ENCODE measurements at places on chromosomes 6 and 20.

- no peak for DNase-seq
Measured at GRCh38 chr6:38307740-38308139, 332.0 kb downstream of the BTBD9 start.

- no peak for DNase-seq
Measured at GRCh38 chr6:11979866-11980265, 32.2 kb upstream of the HIVEP1 start.

DNA sequence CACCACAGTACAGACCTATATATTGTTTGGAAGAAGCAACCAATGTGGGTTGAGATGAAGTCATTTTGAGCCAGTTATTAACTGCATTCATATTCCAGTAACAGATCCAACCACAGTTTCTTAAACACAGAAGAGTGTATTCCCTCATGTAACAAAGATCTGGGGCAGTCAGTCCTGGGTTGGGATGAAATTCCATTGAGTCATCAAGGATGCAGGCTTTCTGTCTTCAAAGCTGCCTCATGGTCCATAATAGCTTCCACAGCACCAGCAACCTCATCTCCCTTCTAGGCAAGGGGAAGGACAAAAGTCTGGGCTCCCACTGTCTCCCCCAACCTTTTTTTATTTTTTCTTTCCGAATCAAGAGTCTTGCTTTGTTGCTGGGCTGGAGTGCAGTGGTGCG is 2.9 kb upstream of the SOD2 start:
- DNase-seq = no peak

DNA sequence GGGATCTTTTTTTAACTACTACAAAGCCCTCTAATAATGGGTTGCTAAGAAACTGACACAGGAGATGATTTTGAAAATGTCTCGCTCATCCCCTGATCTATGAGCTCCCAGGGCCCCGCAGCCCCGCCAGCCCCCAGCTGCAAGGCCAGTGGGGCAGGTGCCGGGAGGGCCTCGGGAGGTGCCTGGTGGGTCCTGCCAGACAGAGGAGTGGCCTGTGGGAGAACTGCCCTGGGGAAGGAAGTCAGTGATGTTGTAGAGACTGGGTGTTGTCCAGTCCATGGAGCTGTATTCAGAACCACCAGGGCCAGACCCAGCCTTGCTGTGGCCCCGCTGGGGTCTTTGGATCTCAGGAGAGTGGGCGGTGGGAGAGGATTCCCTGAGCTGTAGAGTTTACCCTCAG is 258.7 kb downstream of the TAF4 start:
- DNase-seq = no peak

- no peak for DNase-seq
Measured at GRCh38 chr6:144728804-144729203, 443.7 kb downstream of the UTRN start.

DNA sequence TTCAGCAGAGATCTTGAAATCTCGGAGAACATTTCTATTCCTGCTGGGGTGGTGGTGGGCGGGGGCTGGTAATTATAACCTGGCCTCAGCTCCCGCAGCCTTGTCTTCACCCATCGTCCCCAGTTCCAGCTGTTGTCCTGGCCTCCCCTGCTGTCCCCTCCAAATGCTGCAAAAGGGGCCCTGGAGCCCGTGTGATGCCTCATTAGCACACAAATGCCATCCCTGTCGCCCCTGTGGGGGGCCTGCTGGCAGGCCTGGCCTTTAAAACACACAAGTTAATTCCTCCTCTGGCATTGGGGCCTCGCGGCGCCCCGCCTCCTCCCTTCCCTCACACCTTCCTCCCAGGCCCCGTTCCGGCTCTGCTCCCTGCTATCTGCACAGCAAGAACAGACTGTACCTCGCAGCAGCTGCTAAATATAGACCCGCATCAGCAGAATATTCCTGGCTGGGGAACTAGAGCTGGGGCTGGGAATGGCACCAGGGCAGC is 85.7 kb downstream of the CDH22 start:
- no peak for DNase-seq

DNA sequence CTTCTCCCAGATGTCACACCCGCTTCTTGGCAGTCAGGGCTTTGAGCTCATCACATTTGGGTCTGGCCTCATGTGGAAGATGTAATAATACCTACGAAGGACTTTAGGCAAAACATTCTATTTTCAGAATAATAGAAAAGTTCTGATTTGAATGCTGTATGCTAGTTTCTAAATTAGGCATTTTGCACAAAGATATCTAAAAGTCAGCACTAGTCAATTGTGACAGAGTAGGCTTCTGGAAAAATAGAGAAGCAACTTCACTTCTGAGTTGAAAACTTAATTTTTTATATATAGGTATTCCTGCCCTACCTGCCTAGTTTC is 38.3 kb upstream of the CD2AP start:
- no peak for DNase-seq

DNA sequence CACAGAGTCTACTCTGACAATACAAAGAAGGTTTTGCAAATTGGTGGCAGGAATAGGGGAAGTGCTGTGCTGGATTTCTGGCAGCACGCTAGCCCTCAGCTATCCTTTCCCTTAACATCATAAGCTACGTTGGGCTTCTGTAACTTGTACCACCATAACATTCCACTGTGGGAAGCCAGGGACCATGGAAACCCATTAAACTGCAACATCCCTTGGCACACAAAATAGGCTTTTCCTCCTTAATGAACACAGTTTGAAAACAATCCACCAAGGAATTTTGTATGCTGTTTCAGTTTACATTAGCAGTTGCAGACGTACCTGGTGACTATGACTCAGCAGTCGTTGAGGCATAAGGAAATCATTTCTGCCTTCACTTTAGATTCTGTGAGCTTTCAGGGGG is 203.9 kb upstream of the RAB32 start:
- DNase-seq = no peak

- no peak for DNase-seq
Measured at GRCh38 chr6:93219447-93219846, 199.9 kb downstream of the EPHA7 start.

DNA sequence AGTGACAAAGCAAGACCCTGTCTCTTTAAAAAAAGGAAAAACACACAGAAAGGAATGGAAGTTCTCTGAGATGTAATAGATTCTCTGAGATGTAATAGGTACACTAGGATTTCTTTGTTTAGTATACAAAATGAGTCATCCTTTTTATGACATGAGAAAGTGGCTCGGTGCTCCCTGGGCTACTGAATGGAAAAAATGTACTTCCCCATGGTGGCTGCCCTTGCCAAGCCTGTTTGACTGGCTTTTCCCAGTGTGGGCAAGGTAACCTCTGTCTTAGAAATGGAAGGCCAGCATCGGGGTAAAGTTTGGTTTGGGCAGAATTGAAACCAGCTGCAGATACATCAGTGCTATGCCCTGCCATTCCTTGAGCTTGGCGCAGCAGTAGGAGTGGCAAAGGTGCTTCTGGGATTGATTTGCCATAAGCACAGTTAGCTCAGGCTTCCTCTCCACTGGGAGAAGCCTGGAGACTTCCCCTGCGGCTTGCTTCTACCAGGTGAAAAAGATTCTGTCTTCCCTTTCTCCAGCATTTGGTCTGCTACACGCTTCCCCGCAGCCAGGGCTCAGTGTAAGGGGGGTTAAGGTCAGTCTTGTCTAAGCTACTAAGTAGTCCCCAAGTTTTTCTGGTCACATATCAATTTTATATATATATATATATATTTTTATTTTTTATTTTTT is 24.5 kb downstream of the ARFGEF2 start:
- no peak for DNase-seq

DNA sequence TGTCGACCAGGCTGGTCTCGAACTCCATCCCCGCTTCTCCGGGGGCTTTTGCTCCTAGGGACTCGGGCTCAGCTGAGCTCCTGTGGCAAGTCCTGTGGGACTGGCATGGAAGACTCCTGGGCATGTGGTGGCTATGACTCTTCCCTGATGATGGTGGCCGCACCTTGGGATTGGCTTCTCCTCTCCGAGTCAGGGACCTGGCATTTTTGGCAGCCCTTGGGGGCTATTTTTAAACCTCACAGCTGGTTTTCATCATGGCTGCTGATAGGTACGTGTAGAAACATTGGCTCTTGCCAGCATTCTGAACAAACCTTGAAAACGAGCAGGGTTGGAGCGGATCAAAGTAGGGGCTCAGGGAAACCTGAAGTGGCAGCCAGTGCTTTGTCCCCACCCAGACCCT is 54.1 kb downstream of the RBM38 start:
- DNase-seq = no peak

DNA sequence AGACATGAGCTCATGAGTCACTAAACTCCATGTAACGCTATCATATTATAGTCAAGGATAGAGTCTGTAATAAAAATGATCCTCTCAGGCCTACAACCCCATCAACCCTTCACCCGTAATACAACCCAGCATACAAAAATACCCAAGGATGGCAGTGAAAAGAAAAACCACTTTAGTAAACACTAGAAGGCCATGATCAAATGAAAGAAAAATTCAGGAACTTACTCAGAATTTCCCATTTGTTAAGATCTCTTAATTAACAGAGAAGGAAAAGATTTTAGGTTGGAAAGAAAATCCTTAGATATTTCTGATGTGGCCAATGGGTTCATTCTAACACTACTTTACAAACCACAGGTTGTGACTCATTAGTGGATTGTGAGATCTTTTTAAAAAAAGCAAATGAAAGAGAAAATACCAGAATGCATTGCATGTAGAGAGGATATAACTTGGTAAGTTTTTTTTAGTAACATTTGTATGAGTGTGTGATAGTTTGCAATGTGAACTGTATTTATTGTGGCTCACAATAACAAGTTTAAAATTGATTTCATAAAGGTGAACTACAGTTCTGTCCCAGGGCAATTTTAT is 8.0 kb upstream of the UBE2J1 start:
- DNase-seq = no peak

DNA sequence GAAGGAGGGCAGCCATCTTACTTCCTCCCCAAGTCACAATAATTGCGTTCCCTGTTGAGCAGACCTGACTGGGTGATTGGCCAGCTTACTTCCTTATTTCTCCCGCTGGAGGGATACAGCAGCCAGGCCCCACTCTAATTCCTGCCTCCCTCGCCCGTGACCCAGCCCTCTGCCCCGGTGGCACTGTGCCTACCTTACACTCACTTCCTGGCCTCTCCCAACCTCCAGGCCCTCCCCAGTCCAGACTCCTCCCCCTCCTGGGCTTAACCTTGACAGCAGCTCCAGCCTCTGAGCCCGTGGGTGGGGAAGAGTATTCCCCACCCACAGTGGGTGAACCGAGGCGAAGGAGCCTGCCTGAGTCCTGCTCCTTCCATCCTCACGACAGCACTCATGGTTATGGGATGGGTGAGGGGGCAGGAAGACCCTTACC is 3.0 kb downstream of the BAK1 start:
- DNase-seq = no peak

- no peak for DNase-seq
Measured at GRCh38 chr20:45991616-45992015, 17.1 kb upstream of the MMP9 start.

DNA sequence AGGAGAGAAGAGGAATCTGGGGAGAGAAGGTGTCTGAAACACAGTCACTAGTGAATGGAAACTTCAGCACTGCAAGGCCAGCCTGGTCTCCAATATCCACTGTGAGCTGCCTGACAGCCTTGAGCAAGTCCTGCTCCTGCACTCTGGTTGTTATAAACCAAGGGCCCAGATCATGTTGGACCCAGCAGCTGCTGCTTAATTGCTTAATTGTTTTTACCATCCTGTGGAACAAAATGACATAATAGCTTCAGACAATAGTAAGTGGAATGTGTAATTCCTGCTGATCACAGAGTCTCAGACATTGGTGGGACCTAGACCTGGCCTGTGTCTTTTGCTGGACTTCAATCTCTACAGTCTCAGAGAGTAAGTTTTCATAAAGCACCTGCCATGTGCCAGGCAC is 833.7 kb downstream of the TFAP2A start:
- DNase-seq = no peak

- no peak for DNase-seq
Measured at GRCh38 chr6:144397141-144397540, 112.0 kb downstream of the UTRN start.

GRCh38 chr6:4973982-4974745 is 29.7 kb downstream of the RPP40 start:
- DNase-seq = no peak

DNA sequence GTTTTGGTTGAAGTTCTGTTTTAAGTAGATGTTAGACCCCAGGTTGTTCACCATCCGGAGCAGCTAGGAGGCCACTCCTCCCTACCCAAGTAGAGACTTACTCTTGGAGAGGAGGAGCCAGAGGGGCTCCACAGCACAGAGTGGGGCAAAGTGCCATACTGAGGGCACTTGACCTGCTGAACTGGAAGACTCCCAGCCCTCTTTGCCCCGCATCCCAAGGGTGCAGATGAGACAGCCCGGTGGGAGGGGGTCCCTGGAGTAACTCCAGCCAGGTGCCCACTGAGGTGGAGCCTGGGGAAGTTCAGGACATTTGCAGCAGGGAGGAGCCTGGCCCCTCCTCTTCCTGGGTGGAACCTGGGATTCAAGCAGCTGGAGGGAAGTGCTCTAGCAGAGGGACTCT is 102.1 kb upstream of the GPR6 start:
- no peak for DNase-seq

- DNase-seq = no peak
Measured at GRCh38 chr6:113489952-113490746, 367.0 kb upstream of the MARCKS start.

GRCh38 chr6:131532580-131533039 is 40.4 kb upstream of the ARG1 start:
- DNase-seq = no peak

DNA sequence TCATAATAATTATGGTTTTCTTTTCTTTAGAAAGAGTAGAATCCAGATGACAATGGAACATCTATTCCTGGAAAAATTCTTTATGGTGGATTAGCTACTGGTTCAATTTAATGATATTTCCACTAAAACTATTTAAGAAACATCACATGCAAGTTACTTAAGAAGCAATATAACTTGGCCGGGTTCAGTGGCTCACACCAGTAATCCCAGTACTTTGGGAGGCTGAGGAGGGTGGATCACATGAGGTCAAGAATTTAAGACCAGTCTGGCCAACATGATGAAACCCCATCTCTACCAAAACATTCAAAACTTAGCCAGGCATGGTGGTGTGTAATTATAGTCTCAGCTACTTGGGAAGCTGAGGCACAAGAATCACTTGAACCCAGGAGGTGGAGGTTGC is 65.9 kb upstream of the SMLR1 start:
- no peak for DNase-seq

All from BE2C (cell line).